ENCODE measurements at places on chromosomes 6 and 20.

DNA sequence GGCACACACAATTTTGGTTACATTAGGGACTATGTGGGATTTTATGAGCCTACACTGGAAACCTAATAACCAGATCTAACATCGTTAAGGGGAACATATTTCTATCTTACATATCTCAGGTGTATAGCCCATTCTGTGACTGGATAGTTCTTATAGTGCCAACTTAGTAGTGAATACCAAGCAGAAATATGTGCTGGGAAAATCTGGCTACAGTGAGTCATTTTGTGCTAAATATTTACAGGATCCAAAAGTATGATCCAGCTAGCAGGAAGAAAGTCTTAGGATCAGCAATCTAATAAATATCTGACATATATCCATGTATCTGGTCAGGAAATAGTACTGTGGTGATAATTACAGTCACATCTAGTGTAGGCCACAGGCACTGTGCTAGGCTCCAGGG, 94.6 kb upstream of the INSM1 start:
- no peak for DNase-seq

DNA sequence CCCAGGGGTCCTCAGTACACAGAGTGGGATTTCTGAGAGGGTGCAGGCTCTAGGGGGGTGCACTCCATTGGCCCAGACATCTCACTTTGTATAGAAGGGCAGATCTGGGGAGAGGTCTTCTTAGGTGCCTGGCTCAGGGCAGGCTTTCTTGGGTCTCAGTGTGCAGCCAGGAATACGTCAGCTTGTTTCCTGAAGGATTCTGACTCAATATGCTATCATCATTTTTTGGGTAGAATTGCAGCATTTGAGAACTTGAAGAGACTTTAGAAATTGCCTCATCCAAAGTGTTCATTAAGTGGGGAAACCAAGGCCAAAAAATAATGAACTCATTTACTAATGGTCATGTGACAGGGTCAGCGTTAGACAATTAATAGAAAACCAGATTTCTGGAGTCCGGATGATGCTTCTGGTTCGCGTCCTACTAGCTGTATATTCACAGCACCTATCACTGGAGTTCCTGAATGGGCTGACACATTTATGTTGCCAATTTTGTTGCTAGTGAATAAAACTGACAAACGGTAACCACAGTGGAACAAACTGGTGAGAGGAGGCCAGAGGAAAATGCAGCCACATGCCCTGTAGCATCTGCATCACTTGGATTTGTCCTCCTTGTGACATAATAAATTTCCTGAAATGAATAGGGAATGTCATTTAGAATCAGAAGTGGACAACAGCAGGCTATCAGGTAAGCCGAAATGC, 238.9 kb downstream of the TBC1D7 start:
- DNase-seq = no peak

DNA sequence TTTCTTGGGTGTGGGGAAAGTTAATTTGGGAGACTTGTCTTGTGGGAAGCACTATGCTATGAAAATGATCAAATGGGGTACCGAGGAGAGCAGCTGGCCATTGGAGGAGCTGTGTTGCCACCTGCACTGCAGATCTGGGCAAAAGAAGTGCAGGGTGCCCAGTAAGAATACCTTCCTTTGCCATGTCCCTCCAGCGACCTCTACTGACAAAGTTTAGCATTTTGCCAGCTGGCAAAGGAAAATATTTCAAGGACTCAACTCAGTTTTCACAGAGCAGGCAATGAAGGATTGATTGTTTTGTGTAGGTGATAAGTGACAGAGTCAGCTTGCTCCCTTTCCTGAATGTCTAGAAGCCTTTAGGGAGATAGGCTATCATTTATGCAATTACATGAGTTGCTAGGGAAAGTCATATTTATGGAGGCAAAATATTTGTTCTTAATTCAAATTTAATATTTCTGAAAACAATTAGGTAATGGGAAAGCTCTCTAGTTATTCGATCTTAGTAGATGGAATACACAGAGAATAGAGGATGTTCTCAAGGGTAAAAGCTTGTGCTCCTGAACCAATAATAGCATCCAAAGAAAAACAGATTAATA, 118.4 kb downstream of the FARS2 start:
- DNase-seq = no peak

GRCh38 chr6:20207088-20207418, 5.2 kb downstream of the MBOAT1 start:
- DNase-seq = no peak

- no peak for DNase-seq
These were observed 73.4 kb upstream of the FBXO30 start for GRCh38 chr6:145887969-145888368.
